Activated T-helper 1 cell treated with anti-CD3 and anti-CD28 coated beads, Interleukin-2, amount 50 U/mL, for 16 hours (primary cell): ENCODE measurements at places on chromosomes 16 and 17.
A peak's percentile ranks its signal among the peaks of the same experiment; 100 is the strongest.

GRCh38 chr17:53420035-53420641 is 402.6 kb upstream of the KIF2B start:
- no peak for DNase-seq

DNA sequence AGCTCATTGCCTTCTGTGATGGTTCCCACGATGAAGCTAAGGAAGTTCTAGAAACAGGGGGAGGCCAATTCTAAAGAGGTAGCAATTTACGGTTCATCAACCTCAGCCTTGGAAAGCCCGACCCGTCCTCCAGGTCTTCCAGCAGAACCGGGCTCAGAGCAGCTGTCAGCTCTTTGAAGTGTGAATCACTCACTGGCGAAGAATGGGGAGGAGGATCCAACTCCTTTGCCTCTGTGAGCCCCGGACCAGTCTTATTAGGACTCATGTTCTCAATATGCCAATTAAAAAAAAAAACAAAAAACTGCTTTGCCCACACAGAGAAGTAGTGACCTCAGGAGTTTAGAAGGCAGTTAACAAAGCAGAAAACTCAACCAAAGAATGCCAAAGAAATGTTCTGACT is 31.4 kb downstream of the STX8 start:
- no peak for DNase-seq

DNA sequence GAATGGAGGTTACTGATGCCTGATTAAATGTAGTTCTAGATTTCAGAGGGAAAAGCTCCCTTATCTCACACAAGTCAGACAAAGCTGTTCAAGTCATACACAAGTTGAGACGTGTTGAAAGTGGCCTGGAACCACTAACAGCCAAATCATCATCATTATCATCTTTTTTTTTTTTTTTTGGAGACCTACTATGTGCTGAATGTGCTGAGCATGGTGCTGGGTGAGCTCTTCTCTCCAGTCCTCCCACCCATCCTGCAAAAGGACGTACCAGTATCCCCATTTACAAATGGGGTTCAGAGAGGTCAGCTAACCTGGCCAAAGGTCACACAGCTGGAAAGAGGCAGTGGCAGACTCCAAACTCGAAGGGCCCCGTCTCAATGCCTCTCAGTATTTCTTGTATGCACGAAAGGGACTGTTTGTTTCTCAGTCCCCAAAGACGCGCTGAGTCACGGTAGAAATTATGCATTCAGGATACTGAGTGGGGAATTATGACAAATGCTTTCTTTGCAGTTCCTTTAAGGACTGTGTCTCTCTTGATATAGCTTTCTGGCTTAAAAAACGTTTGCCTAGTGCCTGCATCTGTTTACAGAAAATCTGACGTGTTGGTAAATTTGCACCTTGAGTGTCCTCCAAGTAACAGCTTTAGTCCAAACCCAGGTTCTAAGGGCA is 235.5 kb downstream of the XYLT1 start:
- no peak for DNase-seq

DNA sequence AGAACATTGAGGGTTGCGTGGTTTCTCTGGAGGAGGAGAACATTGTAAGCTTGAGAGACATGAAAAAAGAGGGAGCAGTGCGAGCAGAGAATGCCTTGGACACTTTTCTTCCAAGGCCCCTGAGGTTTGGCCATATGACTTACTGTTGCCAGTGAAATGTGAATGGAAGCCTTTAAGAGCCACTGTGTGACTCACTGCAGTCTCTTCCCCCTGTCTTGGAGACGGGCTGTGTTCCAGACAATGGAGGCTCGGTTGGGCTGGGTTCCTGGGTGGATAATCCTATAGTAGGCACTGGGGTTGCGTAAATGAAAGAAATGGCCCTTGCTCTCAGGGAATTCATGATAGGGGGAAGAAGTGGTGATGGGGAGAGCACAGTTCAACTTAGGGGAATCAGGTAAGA is 75.5 kb downstream of the SHISA9 start:
- no peak for DNase-seq

DNA sequence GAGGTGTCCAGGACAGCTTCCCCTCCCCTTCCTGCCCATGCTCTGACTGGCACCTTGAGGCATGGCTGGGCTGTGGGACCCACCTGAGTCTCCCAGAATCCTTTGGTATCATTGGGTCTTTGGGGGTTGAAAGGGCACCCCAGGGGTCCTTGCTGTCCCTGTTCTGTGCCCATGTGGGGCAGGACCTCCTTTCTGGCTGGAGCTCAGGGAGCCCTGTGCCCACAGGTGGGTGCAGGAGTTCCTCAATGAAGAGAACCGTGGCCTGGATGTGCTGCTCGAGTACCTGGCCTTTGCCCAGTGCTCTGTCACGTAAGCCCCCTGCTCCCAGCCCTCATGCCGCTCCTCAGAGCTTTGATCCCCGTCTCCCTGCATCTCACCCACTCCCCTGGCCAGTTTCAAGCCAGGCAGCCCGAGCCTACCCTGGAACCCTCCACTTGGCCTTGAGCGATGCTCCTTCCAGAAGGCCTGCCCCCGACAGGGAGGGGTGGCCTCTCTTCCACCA is 11.8 kb downstream of the FMNL1 start:
- DNase-seq, result no peak

- DNase-seq, result no peak
Measured at GRCh38 chr17:19796457-19796856, 48.4 kb upstream of the ALDH3A1 start.

GRCh38 chr17:68061512-68062313 is 26.2 kb downstream of the KPNA2 start:
- no peak for DNase-seq

DNA sequence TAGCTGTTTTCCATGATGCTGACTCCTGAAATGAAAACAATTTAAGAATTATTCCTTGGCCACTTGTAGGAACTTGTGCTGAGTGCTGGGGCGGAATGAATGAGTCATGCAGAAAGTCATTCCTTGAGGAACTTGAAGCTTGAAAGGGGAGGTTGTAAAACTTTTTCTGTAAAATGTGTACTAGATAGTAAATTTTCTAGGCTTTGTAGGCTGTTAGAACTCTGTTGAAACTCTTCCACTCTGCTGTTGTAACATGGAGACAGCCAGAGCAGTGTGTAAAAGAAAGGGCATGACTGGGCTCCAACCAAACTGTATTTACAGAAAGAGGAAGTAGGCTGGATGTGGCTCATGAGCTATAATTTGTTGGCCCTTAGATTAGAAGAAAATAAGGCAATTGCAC is 46.1 kb downstream of the ABCA8 start:
- no peak for DNase-seq

GRCh38 chr16:89828199-89828869 is at the start of gene SPIRE2:
TSS of gene SPIRE2 (plus strand) at chr16:89828475. CDS start at chr16:89828551, 76 bp downstream.
- peak; percentile 52 for DNase-seq

GRCh38 chr16:12678983-12679382 is 124.7 kb downstream of the CPPED1 start:
- no peak for DNase-seq

DNA sequence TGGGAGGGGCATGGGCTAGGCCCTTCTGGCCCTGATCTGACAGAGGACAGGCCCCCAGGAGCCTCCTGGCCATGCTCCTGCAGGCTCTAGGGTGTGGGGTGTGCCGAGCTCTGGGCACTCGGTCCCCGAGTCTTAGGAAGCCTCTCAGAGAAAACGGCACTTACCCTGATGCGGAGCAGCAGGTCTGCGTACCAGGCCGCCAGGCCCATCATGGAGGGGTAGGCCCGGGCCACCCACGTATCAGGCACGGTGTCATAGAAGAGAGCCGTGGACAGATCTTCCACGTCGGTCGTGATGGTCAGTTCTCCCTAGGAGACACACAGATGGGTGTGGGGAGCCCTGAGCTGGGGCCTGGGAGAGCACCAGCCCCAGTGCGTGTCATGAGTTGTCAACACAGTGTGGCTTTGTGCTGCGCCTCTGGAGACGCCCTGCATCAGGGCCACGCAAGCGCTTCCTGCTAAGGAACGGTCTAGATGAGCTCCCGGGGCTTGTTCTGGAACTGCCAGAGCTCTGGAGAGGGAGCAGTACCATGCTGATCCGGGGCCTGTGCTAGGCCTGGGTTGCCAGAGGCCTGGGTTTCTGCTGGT is 47.9 kb downstream of the PGS1 start:
- no peak for DNase-seq

DNA sequence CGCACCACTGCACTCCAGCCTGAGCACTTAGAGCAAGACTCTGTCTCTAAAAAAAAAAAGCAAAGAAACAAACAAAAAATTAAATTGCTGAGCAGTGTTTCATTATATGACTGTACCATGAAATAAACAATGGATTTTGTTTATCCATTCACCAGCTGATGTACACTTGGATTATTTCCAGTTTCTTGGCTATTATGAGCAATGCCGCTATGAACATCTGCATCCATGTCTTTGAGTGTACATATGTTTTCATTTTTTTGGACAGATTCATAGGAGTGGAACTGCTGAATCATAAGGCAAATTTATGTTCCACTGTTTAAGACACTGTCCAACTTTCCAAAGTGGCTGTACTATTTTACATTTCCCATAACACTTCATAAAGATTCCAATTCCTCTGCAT is 8.0 kb downstream of the RNF157 start:
- no peak for DNase-seq

- DNase-seq, result no peak
Measured at GRCh38 chr17:48202959-48203358, 95.4 kb downstream of the SNX11 start.

- no peak for DNase-seq
Measured at GRCh38 chr16:48215738-48216137, 28.4 kb upstream of the LONP2 start.

DNA sequence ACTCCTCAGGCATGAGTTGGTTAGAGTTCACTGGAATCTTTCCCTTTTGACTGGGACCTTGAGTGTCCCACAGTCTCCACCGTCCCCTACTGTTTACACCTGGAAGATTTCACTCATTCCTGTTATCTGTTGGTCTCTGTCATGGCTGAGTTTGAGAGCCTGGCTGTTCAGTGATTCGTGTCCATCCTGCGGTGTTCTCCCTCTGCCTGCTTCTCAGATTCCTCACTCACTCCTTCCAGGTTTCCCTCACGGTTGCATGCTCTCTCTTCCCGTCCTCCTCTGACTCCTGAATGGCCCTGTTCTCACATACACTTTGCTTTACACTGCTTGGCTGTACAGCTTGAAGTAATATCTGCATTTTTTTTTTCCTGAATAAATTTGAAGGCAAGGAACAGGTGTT is 24.5 kb downstream of the OR1D5 start:
- DNase-seq, result no peak

DNA sequence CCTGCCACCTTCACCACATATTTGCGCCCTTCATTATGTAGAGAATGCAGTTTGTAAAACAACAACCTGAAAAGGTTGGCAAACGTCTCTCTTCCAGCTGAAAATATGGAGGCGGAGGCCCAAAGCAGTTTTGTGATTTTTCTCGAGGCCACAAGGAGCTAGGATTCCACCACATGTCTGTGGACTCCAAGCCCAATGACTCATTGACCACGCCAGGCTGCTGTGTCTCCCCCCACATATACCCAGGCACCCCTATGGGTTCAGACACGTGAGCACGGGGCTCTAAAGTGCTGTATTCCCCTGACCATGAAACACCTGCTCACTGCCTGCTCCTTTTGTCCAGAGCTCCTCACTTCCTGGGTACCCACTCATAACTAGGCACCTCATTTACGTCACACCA is 121.4 kb upstream of the CDH5 start:
- DNase-seq, result no peak

GRCh38 chr16:58449768-58450167 is 50.2 kb upstream of the NDRG4 start:
- DNase-seq, result no peak

DNA sequence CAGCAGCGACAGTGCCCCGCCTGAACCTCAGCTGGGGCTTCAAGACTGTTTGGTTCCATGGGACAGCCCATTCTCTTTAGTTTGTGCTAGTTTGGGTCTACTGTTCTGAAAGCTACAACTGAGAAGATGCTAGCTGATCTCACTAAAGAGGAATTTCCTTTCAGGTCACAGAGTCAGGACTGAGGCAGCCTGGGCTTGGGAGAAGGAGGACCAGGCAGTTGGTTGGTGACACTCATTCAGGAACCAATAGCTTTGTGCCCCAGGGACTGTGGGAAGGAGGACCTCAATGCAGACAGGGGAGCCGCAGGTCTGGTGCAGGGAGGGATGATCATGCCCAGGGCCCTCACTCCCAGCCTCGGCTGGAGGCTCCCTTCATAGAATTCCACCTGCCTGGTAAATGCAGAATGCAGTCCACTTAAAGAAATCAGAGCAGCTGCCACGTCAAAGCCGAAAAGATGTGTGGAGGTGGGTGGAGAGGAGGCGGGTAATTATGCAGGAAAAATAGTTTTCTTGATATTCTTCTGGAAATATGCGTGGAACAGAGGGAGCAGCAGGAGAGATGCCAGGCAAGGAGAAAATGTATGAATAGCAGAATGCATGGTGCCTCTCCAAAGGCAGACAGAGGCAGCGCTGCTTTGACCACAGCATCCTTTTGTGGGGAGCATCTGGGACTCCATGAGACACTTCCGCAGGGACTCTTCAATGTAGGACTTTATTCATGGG is 32.6 kb upstream of the ZFP90 start:
- no peak for DNase-seq

DNA sequence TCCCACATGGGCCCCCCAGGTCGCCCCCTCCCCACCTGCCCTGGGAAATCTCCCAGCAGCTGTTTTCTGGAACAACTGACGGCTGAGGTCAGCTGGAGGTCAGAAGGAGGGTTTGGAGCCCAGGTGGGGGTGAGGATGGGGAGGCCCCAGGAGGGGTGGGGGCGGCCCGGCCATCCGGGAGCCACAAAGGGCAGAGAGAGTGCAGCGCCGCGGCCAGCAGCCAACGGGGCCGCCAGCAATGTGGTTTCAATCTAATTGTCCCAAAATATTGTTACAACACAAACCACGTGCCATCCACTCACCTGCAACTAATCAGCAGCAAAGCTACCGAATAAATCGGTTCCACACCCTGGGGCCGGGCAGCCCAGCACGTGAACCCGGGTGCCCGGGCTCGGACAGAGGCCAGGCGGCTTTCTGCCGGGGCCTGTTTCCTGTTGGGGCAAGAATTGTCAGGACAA is 28.3 kb upstream of the SLC38A10 start:
- no peak for DNase-seq

DNA sequence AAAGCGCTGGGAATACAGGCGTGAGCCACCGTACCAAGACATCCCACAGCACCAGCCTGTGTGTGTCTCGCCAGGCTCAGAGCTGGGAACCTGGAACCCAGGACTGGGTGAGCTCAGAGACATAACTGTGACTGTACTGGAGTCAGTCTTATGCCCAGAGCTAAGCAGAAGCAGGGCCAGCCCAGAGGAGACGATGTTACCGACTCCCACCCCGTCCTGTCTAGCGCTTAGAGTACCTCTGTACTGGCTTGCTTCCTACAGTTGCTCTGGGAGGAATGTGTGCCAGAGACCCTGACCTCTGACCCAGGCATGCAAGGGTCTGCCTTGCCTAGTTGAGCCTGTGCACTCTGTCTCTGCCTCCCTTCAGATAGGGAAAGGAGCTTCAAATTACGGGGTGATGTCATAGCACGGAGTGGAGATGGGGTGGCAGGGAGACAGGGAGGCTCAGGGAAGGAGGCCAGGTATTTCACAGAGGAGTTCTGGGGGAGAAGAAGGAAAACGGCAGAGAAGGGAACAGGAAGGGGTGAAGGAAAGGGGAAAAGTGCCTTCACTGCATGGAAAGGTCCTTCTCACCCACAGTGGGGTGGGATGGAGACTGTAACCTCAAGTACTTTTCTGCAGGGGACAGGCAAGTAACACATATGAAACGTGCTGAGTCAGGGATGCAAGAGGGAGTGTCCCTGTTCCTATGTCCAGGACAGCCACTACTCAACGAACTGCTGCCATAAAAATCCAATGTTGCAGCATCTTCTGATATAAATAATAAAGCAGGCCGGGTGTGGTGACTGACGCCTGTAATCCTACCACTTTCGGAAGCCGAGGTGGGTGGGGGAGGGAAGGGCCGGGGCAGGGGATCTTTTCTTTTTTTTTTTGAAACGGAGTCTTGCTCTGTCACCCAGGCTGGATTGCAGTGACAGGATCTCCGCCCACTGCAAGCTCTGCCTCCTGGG is 5.8 kb upstream of the ARMC5 start:
- DNase-seq, result no peak
